ENCODE measurements at places on chromosomes 12 and 14. TPM values are rescaled to one million over a fixed set of nuclear protein-coding genes. Genes with fewer than 3 reads are reported as not detected.

Gene IL23A
- total RNA-seq: not detected

Gene INHBE
- 0.99 TPM for total RNA-seq

Gene CMA1
- total RNA-seq: not detected

Gene KCNJ8
- total RNA-seq: 2.1 TPM

Gene TAS2R7
- total RNA-seq: not detected

Gene LMO3
- 3.6 TPM for total RNA-seq

Gene SALL2
- 5.3 TPM for total RNA-seq

Gene CLEC4C
- total RNA-seq: not detected

Gene BLOC1S1
- 70.2 TPM for total RNA-seq

Gene MGAT2
- total RNA-seq: 103 TPM

Gene SLC7A8
- total RNA-seq: 11.7 TPM

Gene GNB3
- total RNA-seq: 3.4 TPM

Gene BBOF1
- 9.8 TPM for total RNA-seq

Gene MEG3
- 155 TPM for total RNA-seq

Gene ITGB7
- 0.54 TPM for total RNA-seq

Gene KLRD1
- total RNA-seq: 0.16 TPM

Gene SERPINA10
- not detected for total RNA-seq
